ENCODE measurements at places on chromosomes 4 and X. TPM values are rescaled to one million over a fixed set of nuclear protein-coding genes. Genes with fewer than 3 reads are reported as not detected.

DNA sequence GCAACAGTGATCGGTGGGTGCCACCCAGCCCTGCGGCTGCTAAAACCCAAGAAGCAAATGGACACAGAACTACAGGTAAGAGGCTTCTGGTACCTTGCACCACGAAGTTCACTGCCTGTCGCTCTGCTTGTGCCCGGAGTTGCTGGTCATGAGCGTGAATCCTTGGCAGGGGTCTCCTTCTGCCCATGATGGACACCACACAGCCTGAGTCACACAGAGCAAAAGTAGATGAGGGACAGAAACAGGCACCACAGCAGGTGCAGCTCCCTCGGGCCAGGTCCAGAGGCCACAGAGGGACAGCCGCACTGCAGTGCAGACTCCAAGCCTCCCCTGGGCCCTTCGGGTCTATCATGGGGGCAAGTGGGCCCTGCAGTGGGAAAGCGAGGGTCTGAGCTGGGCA is 22.4 kb downstream of the NAT8L start:
- no peak for DNase-seq

DNA sequence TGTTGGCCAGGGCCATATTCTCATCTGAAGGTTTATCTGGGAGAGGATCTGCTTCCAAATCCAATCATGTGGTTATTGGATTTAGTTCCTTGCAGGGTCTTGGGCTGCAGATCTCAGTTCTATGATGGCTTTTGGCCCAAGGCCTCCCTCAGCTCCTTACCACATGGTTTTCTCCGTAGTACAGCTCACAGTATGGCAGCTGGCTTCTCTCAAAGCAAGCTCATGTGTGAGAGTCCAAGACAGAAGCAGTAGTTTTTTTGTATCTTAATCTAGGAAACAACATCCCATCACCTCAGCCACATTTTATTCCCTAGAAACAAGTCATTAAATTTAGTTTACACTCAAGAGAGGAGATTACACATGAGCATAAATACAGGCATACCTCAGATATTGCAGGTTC is 24.5 kb downstream of the MND1 start:
- no peak for DNase-seq

DNA sequence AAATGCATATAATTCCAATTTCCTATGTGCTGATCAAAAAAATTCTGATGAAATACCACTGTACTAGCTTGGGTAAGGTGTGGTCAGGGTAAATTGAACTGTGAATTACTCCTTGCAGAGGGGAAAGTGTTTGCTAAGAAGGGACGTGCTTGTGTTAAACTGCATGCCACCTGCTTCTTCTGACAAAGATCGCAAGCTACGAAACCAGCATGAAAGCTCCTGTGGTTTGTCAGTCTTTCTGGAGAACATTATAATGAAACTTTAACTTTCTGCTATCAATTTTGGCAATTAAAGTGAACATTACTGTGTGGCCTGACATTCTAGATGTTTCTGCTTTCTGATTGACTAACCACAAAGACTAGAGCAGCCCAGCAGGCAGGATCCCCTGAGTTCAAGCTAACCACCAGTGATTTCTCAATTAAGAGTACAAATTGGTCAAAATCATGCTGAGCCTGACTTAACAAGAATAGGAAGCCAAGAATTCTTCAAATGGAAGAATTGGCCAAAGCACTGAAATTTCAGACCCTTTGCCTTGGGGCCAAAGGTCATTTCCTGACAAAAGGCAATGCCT is 239.0 kb downstream of the SLITRK2 start:
- DNase-seq: no peak

DNA sequence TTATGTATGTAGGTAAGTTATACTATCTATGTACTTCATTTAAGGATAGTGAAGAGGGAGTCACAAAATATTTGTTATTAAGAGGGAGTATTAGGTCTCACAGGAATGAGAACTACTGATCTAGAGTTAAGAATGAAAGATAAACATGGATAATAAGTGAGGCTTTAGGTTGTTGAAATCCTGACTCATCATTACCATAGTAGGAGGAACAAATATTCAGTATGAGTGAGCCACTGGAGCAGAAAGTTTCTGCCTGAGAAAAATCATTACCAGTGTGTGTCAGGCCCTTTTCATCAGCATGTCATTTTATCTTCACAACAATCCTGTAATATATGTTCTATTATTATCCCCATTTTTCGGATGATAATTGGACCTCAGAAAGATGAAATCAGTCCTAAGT is 27.2 kb upstream of the IGSF1 start:
- DNase-seq: no peak

GRCh38 chrX:13266641-13267345 is 53.1 kb downstream of the ATXN3L start:
- no peak for DNase-seq

GRCh38 chrX:68443155-68443868 is 10.0 kb upstream of the OPHN1 start:
- no peak for DNase-seq

Gene HAND2
- 106 TPM for polyA plus RNA-seq

Gene RNF150
- polyA plus RNA-seq: 5.8 TPM

Gene ARAP2
- not detected for polyA plus RNA-seq

Gene SERTM2
- 0.12 TPM for polyA plus RNA-seq
